ENCODE measurements at places on chromosomes 7 and 10.
A peak's percentile ranks its signal among the peaks of the same experiment; 100 is the strongest.

GRCh38 chr10:11913079-11913641 is 90.0 kb downstream of the PROSER2 start:
- no peak for DNase-seq

GRCh38 chr10:6204063-6204340 is 1.3 kb downstream of the PFKFB3 start:
- DNase-seq, result peak; percentile 35

GRCh38 chr10:77405771-77406241 is 231.8 kb downstream of the KCNMA1 start:
- no peak for DNase-seq

DNA sequence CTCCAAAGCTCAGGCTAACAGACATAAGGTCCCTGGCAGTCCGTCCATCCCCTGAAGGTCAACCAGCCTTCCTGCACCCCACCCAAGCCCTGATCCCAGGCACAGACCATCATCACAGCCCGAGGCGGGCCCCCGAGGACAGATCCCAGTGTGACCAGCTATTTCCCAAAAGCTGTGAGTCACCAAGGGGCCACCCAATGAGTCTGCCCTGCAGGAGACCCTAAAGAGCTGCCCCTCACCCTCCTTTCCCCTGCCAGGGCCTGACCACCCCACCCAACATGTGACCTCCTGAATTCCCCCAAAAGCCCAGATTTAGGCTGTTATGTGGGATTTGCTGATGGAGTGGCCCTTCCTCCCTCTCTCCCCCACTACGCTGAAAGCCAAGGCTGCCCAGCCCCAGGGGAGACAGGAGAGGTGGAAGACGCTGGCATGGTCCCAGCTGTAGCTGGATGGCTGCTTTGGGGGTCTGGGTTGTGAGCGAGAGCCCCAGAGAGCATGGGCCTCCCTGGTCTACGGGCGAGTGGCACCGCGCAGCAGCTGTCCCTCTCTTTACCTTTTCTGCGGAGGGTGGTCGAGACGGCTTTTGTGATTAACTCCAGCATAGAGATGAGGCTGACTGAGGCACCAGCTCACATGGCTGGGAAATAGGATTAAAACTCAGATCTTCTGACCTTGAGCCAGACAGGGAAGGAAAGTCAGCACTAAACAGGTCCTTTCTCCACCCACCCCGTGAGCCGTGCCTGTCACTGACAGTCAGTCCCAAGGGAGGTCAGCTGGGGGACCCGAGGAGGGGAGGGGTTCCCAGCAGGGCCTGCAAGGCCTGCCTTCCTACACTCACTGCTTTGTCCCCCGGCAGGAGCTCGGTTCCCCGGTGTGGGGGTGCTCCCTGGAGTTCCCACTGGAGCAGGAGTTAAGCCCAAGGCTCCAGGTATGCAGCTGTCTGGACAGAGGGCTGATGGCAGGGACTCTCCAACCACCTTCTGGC is 16.7 kb downstream of the ELN start:
- DNase-seq, result no peak

DNA sequence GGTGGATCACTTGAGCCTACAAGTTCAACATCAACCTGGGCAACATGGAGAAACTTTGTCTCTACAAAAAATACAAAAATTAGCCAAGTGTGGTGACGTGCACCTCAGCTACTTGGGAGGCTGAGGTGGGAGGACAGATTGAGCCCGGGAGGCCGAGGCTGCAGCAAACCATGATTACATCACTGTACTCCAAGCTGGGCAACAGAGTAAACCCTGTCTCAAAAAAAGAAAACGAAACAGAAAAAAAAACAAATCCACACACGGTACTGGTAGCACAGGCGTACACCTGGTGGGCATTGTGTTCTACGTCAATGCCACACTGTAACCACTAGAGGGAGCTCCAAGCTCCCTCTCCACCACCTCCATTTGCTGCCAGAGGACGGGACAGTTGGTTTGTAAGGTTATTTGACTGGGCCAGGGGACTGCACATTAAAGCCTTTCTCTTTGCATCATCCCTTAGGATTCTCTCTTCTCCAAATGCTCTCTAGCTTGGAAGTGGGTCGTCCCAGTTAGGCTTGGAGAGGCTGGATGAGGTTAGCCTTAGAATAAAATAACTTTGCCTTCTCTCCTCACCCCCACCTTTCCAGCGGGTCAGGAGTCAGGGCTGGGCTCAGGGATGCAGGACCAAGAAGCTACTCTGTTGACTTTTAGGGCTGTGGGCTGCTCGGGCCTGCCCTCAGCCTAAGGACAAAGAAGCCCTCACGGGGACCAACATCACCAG is 130.8 kb downstream of the SORBS1 start:
- peak; percentile 10 for DNase-seq

- DNase-seq, result peak; percentile 86
Measured at GRCh38 chr10:86971232-86971991, 3.1 kb downstream of the ADIRF start.

DNA sequence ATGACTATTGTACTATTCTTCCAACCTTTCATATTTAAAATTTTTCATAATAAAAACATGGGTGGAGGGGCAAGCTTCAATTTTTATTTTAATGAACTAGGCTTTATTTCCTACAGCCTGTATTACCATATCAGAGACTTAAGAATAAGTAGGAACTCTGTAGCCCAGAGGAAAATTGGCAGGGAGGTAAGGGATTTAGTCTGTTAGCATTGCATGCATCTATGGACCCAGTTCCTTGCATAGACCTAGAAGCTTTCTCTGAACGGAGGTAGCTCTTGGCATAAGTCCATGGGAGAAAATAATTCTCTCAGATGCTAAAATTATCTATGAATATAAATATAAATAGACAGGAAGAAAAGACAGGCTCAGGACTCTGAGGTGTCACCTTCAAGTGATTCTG is 31.4 kb upstream of the CCDC6 start:
- DNase-seq, result no peak

- DNase-seq, result no peak
Measured at GRCh38 chr7:54076616-54077015, 465.6 kb upstream of the VSTM2A start.

DNA sequence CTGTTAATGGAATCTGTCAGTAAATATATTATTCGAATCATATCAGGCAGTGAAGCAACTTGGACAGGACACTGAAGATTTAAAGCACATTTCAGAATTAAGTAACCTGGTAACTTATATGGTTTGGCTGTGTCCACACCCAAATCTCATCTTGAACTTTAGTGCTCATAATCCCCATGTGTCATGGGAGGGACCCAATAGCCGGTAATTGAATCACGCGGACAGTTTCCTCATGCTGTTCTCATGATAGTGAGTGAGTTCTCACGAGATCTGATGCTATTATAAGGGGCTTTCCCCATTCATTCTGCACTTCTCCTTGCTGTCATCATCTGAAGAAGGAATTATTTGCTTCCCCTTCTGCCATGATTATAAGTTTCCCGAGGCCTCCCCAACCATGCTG is 83.2 kb upstream of the COL1A2 start:
- no peak for DNase-seq

DNA sequence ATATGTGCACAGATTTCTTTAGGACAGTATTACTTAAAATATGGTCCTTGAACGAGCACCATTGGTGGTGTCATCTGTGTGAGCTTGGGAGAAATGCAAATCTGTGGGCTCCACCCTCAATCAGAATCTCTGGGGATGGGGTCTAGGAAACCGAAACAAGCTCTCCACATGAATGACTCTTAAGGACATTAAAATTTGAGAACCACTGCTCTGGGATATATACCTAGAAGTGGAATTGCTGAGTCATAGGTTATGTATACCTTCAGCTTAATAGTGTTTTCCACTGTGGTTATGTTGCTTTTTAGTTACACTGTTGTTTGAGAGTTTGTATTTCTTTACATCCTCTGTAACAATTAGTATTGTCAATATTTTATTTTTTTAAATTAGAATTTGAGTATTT is 24.0 kb downstream of the ZNRF2 start:
- DNase-seq, result no peak

DNA sequence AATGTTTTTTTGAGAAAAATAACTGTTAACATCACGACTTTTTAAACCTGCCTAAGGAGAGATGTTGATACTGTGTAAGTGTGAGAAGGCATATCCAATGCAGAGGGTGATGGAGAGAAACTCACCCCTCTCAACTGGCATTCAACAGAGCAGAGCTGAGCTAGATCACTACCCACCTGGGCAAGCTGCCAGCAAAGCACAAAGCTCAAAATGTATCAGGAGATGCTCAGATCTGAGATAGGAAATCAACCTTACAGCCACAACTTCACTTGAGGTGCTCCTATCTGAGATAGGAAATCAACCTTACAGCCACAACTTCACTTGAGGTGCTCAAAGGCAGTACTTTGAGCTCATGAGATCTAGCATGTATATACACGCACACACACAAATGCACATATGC is 151.5 kb upstream of the PDE1C start:
- no peak for DNase-seq

DNA sequence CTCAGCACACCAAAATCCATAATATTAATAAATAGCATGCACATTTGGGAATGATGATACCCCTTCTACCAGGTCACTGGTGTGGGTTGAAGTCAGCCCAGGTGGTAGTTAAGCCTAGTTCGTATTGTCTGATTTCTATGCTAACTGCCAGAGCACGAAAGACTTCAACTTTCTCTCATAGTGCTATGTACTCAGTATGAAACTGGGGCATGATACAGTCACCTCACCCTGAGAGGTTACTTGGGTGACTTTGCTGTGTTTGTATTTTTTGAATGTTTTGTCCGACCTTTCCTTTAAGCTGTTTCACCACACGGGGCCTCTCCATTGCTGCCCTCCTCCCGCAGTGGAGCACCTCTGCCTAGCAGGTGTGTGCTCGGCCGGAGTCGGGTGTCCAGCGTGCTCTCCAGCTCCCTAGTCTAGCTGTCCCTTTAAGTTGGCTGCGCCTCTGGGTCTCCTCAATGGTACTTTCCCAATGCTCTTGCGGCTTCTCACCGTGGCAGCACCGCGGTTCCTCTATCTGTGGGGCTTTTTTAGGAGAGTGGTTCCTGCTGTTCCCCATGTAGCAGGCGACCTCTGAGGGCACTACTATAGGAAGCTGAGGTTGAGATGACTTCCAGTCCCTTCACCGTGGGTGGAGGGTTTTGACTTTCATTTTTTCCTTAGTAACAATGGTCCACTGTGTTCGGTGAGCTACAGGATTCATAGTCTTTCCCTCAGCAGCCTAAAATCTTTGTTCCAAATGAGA is 524.0 kb upstream of the PFKP start:
- DNase-seq, result no peak

DNA sequence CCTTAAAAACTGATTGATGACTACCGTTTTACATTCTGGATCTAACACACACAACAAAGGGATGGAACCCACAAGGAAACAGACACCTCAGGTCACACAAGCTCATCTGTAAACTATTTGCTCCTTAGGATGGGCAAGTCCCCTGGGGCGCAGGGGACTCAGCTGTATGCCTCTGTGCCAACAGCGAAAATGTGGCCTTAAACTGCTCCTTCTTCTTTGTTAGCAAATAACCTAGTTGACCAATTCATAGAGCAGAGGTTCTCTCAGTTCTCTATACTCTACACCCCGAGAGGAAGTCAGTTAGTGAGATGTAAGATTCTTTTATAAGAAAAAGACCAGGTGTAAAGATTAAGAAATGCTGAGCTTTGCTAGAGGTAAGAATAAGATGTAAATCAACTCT is 181.9 kb upstream of the PRSS58 start:
- no peak for DNase-seq

DNA sequence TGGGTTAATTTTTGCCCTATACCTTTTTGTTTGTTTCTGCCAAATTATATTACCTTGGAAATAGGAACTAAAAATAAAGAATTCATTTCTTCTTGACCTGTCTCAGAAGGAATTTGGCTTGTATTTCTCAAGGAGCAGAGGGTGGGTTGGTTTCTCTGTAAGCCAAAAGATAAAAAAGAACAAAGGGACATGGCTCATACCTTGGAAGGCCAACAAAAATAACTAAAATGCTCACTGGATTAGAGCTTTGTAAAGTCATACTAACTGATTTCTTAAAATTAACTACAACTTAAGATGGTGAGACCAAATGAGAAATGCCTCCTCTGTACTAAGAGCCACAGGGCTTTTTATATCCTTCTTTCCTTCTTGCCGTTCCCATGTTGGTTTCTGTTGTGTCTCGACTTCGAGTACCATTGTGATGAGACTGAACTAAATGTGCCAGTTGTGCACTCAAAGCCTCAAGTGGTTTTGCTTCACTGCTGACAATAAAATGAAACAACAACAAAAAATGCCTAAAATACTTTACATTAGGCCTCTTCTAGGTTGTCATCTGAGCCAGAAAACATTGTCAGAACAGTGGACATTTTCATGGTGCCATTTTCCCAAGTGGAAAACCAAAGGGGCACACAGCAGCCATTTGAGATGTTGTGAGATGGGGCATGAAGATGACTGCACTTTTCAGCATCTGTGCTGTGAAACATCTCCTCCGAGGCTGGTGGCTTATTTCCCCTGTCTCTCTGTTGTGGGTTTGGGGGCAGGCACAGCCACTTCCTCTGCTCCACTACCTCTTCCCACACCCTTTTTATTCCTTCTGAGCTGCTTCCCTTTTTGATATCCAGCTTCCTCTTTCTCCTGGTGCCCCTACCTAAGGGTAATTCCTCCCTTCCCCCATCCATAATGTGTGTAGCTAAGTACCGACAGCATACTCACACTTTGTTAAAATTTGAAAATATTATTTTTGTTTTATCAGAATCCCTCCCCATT is 51.8 kb upstream of the AGR3 start:
- DNase-seq, result no peak

DNA sequence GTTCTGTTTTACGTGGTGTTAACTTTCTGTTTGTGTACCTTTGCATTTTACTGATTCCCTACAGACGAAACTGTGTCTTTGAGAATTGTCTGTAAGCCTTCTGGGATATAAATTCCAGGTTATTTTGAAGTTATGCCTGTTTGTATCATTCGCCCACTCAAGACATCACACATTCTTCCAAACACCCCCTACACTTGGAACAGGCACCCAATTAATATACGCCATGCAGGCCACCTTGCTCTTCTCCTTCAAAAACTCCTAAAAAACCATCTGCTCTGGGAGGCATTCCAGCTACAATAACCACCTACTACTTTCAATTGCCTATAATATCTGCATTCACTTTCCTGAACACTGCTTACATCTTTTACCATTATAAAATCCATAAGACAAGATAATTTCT is 453.3 kb downstream of the DGKB start:
- no peak for DNase-seq

GRCh38 chr7:38280707-38281106 is 7.3 kb upstream of the TARP start:
- no peak for DNase-seq

DNA sequence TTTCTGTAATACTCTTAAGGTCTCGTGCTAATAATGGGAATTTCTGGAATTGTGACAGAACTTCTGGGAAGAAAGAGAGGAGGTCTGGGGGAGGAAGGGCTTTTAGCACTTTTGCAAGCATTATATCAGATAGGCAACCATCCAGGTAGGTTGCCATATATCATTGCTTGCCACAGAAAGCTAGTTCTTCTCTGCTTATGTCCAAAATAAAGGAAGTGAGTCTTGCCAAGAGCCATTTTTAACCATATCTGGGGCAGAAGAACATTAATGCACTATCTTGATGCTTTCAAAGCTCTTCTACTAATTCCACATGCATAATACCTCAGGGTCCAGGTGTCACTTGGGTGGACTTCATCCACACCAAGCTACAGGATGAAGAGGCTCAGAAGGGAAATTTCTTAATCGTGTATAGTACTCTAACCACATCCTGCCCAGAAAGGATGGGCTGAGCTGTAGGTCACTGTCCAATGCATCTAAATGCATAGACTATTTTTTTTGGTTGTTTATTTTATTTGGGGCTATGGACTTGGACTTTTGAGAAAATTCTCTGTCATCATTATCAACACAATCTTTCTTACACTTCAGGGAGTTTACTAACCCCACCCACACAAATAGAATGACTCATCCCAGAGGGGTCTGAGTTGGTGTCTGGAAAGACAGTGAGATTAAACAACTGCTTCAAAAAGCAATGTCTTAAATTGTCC is 68.9 kb upstream of the ADO start:
- no peak for DNase-seq

Measured in CD8-positive, alpha-beta memory T cell (primary cell).